Activated T-cell treated with anti-CD3 and anti-CD28 coated beads for 1 hour (primary cell): ENCODE measurements at places on chromosomes 13 and 19.

GRCh38 chr13:35285677-35286076 lies 190.8 kb downstream of the MAB21L1 start:
- DNase-seq = no peak

DNA sequence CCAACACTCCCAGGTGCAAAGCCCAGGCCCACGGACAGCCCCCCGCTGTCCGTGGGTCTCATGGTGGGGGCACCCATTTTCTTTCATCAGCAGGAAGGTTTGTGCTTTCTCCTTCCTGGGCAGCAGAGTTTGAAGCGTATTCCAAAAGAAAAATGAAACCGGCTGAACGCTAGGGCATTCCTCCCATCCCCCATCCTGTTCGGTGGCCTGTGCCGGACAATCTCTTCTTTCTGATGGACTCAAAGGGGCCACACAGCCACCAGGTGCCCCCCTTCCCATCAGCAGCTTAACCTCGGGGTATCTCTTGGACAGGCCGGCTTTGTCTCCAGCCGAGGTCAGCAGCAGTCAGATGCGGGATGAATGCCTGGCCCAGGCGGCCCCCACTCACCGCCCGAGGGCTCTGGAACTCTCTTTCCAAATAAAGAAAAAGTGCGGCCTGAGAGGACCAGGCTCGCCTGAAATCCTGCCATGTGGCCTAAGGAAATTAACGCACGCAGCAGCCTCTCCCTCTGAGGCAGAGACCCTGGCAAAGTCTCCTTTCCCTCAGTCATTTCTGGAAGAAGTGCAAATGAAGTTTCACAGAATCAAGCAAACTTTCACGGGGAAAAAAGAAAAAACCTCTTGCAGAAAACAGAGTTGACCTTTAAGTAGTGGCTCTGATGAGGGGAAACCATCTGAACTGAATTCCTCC lies 67.8 kb downstream of the RASA3 start:
- no peak for DNase-seq

- no peak for DNase-seq
Measured at GRCh38 chr19:46076031-46076880, 35.5 kb upstream of the IGFL4 start.

DNA sequence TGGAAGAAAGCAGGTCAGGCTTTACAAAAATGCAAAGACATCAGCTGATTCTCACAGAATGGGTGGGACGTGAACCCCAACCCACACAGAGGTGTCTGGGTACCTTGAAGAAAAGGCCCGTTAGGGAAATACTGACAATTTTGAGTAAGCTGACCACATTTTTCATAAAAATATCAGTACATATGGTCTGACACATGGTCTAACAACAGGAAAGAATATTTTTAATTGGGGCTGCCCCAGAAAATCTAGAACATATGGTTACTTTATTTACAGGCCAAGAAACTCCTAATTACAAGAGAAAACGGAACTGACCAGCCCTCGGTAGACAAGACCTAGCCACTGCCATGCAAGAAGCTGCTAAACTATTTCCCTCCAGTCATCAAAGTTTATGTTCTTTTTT lies 48.7 kb upstream of the ITM2B start:
- no peak for DNase-seq

DNA sequence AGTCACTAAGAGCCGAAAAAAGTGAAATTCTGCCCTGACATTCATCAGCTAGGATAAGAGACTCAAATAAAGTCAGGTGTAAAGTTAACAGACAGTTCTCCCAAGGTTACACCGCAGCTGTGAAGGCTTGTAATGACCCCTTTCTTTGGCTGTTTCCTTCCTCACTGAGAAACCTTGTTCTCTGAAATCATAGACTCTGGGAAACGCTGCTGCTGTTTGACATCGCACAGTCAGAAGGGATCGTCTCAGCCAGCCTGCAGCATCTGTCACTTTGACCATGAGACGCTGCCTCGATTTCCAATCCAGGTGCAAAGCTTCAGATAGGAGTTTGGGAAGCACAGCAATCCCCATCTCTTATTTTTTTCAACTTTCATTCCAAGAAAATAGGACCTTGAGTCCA lies 678 bp downstream of the BCAT2 start:
- no peak for DNase-seq

GRCh38 chr13:49502954-49503353 lies 7.2 kb downstream of the PHF11 start:
- no peak for DNase-seq

DNA sequence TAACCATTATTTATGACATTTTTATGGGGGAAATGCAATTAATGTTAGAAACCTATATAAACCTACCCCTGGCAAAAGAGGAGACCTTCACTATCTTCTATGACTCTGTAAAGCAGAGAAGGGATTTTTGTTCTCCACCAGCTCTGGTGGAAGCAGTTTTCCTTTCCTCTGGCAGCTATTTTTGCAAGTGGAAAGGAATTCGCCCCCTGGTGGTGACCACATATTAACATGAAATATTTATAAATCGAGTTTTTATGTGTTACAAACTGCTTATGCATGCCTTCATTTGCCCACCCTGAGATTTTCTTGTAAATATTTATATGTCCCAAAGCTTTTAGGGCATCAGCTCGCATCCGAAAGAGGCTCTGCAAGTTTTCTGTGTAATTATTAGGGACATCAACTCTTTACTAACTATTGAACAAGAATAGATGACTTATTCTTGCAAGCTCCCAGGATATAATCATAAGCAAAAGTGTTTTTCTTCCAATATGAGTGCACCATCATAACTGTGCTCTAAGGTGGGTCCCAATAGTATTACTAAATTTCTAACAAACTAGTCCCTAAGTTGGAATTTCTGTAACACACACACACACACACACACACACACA lies 62.4 kb downstream of the SERTM1 start:
- peak; percentile 6 for DNase-seq

DNA sequence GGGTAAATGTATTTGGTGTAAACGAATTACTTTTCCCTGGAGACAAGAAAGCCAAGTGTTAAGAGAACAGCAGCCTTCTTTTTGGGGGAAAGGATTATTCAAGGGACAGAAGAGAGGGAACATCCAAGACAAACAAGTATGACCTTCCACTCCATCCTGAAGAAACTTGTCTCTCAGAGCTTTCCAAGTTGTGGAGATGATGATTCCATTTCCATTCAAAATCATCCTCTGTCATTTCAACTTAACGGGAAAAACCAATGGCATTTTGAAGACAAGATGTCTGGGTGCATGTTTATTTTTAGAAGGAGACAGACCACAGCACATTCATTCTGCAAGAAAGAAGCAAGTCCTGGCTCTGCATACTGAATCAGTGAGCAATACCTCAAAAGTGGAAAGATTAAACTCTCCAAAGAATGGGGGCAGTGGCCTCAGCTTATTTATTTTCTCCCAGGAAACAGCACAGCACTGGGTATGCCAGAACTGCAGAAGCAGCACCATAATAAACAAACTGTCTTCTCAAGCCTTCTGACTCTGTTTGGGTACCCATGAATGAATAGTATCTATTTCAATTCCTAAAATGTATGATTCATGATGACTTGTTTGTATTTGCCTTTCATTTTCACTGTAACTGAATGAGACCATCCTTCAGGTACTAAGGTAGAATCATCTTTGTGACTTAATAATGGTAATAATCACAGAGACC lies 541.0 kb downstream of the RFC3 start:
- DNase-seq = no peak

GRCh38 chr13:53007872-53008271 lies 20.7 kb upstream of the OLFM4 start:
- DNase-seq = no peak

GRCh38 chr13:48194379-48194754 lies 38.6 kb upstream of the ITM2B start:
- no peak for DNase-seq

DNA sequence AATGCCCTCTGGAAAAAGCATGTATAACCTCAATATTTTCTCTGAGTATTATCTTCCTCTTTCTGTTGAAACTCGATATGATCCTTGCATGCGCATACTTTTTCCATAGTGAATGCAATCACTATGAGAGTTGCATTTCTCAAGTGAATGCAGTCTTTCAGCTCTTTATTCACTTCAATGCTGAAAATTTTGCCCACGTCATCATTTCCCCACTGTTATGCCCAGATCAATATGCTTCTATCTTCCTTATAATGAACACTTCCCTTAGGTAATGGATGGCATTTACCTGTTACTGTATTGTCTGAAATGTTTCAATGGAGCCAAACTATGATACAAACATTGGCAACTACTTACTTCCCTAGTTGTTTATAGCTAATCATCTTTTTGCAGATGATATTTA lies 866.6 kb upstream of the SLITRK6 start:
- no peak for DNase-seq

DNA sequence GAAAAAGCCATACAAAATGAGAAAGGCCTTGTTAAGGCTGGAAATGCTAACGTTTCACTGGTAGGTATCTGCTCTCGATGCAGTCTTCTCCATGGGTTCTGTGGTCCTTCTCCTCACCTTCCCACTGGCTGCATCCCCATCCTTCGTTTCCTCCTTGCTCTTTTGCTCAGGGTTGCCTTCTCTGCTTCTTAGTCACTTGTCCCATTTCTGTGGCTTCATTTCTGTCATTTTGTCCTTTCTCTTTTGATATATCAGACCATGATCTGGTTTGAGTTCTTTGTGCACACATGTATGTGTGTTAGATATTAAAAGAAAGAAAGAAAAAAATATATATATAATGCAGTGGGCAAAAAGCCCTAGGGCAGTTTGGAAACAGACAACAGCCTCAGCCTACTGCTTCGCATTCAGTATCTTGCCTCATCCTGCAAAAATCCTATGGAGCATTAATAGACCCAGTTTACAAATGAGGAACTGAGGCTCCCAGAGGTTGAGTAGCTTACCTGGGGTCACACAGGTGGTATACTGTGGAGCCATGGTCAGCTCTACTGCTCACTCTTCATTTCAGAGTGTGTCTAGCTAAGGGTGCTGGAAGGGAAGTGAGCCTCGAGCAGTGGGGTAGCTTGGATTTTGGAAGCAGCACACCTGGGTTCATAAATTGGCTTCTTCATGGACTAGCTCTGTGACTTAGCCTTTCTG lies 57.6 kb upstream of the MEDAG start:
- no peak for DNase-seq

DNA sequence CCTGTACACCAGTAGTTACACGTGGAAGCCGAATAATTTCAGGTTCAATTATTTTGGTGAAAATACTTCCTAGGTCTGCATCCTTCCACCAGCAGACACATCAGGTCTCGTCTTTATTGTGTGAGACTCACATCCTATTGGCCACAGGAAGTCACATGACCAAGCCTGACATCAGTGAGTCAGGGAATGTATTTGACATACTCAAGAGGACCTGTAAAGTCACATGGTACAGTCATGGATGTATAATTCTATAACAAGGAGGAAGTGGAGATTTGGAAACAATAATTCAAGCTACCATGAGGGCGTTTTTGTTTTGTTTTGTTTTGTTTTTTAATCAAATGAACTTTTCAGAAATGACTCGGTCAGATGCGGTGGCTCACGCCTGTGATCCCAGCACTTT lies 9.3 kb upstream of the HIF3A start:
- DNase-seq = no peak

- no peak for DNase-seq
Measured at GRCh38 chr19:17264641-17264979, at the start of gene USHBP1. TSS of gene USHBP1 (minus strand) at chr19:17264745. CDS start at chr19:17264299, 446 bp downstream.

GRCh38 chr13:68888832-68889231 lies 1218.8 kb upstream of the ATXN8OS start:
- DNase-seq = no peak

DNA sequence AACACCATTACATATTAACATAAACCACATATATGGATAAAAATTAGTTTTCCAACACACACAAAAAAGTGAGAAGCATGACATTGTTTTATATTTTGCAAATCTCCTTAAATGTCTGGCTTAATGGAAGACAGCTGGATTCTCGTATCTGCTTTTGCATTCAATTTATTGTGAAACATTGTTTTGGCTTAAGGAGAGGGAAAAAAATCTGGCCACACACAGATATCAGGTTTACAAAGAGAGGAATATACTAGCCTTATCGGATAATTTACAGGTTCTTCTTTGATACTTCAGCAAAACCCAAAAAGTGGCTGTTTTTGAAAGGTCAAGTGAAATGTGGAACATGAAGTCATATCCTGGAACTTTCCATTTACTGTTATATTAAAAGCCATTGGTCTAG lies 523.5 kb upstream of the ARGLU1 start:
- DNase-seq = no peak

DNA sequence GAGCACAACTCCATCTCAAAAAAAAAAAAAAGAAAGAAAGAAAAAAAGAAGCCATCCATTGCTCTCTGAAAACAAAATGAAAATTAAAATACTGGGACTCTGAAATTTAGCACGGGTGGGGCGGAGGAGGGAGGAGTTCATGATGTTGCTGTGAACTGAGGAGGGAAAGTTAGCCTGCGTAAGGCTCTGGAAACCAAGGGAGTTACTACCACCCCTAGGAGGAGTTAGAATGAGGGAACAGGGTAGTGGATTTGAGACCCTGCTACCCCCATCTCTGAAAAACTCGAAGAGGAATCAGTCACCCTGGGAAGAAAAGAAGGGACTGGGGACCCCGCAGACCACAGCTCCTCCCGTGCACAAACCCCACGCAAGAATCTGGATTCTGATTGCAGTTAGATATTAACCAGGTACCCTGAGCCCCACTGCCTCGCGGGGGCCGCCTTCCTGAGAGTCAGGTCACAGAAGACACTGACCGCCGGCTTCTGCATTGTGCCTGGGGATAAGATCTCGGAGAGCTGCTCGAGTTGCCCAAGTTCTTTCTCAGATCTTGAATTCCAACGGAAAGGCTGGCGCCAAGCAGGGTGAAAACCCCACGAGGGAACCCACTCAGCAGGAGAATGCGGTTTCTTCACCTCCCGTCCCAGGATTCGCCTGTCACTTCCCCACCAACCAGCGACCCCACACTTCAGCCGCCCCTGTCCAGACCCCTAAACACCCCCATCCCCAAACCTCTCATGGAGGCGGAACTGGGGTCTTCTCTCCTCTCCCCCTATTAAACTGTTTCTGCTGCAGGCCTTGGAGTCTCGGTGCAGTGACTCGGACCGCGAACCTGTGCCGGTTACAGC lies 870 bp downstream of the ZNF442 start:
- DNase-seq = peak; percentile 0

GRCh38 chr13:20128459-20128931 lies 32.4 kb downstream of the GJA3 start:
- DNase-seq = no peak

GRCh38 chr13:80177327-80177726 lies 163.6 kb downstream of the SPRY2 start:
- DNase-seq = no peak

- no peak for DNase-seq
Measured at GRCh38 chr13:72567566-72567965, 159.9 kb downstream of the MZT1 start.

- DNase-seq = no peak
Measured at GRCh38 chr19:3387645-3388589, 21.5 kb downstream of the NFIC start.

DNA sequence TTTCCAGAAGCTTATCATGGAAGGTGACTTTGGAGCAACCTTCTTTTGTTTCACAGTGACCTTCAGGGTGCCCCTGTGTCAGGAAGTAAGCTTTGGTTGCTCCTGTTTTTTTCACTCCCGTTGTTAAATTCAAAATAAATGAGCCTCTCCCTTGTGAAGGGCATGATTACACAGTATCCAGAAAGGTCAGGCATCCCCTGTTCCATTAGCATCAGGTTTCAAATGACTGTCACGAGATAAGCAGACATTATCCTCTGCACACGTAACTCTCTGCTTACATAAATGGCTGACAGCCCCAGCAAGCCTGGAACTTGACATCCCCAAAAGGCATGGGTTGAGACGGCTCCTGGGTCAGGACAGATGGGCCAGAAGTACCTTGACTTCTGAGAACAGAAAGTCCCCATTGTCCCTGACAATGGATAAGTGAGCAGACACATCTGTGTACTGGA lies 52.0 kb downstream of the RAB20 start:
- DNase-seq = no peak
